Dorsolateral prefrontal cortex (tissue), 122 donors: ENCODE measurements at places on chromosomes 1 and 21. TPM values are rescaled to one million over a fixed set of nuclear protein-coding genes. Genes with fewer than 3 reads are reported as not detected.

- DNase-seq: no peak
Measured at GRCh38 chr1:219682788-219683187, 69.9 kb upstream of the ZC3H11B start.

- no peak for DNase-seq
Measured at GRCh38 chr1:7250597-7251453, 465.6 kb downstream of the CAMTA1 start.

DNA sequence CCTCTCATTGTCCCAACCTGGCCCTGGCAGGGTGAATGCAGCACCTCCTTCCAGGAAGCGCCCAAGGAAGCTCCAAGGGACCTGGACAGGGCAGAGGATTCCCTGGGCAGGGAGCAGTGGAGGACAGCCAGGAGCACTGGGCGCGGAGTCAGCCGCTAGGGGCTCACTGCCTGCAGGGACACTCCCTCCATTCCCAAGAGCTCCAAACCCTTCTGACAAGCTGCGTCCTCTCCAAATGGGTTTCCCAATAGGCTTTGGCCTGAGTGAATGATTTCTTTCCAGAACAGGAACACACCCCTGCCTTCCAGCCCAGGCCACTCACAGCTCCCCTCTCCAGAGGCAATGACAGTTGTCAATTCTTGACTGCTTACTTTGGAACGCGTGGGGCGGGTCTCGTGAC is 128.5 kb upstream of the EDN2 start:
- no peak for DNase-seq

DNA sequence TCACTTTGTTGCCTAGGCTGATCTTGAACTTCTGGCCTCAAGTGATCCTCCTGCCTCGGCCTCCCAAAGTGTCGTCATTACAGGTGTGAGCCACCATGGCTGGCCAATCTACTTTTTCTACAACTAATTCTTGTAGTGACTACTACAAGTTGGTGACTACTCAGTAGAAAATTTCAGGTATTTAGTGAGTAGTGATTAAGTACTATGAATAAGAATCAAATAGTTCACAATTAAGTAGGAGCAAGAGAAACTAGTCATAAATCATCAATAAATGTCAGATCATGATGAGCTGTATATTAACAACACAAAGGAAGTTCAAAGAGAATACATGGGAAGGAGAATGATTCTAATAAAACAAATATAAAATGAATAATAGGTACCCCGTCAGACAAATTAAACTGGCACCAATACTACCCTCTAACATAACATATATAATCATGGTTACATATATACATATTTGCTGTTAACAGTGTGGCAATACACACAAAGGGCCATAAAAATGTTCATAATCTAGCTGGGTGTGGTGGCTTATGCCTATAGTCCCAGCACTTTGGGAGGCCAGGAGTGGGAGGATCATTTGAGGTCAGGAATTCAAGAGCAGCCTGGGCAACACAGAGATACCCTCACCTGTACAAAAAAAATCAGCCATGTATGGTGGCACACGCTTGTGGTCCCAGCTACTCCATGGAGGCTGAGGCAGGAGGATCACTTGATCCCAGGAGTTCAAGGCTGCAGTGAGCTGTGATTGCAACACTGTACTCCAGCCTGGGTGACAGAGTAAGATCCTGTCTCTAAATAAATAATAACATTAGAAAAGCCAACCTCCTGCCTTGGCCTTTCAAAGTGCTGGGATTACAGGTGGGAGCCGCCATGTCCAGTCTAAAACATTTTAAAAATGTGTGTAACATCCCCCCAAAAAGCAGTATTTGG is 19.1 kb downstream of the YY1AP1 start:
- DNase-seq: no peak

KLF17 gene
- total RNA-seq: not detected
